ENCODE measurements at places on chromosomes 2 and 18.

DNA sequence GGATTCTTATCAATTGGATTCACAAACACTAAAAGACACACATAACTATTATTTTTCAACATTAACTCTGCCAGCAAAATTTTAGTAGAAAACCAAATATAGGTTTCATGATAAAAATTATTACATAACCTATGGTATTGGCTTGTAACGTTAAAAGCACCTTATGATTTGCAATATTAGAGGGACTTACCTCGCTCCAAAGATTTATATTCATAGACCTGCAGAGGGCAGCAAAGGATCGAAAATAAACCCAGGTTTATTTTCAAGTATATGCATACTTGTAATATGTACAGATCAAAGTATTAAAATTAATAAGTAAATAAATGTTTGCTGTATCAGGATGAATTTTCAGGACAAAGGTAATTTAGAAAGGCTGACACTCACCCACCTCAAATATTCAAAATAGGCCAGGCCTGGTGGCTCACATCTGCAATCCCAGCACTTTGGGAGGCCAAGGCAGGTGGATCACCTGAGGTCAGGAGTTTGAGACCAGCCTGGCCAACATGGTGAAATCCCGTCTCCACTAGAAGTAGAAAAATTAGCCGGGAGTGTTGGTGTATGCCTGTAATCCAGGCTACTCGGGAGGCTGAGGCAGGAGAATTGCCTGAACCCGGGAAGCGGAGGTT lies 45.3 kb downstream of the LRPPRC start:
- DNase-seq = no peak

GRCh38 chr18:67428158-67428557 lies 88.4 kb downstream of the DSEL start:
- DNase-seq = no peak

DNA sequence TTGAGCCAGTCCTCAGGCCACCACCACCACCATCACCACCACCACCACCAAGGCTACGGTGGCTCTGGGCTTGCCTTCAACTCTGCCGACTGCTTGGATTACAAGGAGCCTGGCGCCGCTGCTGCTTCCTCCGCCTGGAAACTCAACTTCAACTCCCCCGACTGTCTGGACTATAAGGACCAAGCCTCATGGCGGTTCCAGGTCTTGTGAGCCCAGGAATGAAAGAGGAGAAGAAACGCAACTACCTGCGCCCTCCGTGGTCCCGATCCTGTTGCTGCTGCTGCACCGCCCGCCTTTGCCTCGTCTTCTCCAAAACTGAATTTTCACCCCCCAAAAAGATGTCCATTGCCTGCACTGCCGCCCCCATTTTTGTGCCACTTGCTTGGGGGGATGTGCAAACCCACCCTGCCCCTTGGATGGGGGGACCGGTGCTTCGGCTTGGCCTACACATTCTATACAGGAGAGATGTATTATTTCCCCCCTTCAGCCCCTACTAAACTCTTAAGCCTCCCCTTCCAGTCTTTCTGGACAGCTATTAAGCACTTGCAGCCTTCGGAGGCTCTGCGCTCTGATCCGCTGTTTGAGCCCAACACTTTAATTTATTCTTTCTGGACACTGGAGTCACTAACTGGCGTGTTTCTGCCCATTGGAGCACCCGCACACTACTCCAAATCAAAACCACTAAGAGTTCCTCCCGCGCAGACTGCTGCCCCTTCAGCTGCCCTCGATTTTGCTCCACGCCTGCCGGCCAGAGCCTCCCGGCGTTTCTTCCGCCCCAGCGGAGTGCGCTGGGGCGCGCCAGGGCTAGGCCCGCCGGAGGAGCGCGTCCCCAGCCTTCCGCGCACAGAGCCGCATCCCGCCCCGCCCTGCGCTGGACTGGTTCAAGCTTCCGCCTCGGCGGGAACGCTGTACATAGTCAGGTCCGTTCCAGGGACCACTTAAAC lies 5.7 kb downstream of the OTX1 start:
- DNase-seq = no peak

DNA sequence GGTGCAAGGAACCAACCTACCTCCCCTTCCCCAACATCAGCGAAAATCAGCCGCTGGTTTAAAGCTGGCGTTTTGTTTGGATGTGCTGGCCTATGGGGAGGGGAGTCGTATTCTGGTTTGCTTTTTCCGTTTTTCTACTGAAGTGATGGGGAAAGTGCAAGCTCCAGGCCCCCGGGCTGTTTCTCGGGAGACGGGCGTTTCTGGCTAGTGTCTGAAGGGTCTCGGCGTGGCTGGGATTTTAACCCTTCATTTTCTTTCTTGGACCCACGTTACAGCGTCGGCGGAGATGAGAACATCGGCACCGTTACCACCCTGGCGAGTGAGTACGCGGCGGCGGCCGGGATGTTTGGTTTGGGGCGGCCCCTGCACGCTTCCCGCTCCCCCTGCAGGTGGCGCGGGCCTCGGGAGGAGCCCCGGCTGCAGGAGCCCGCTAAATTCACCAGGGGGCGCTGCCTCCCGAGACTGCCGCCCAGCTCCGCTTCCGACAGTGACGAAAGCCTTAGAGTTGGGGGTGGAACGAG lies 70.7 kb downstream of the PLB1 start:
- DNase-seq = peak; percentile 85

DNA sequence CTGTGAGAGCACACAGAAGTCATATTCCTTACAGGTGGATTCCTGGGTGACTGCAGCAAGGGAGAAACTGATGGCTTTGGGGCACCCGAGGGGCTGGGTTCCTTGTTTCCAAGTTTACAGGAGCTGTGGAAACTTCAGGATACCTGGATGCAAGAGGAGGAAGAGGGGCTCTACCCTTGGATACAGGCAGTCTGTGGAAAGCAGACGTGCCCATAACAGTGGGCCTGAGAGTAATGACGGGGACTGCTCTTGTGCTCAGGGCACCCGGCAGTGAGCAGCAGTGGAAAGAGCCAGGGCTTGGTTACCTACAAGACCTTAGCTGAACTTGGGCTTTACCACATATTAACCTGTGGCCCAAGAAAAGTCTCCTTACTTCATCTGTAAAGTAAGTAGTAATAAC lies 102.2 kb upstream of the TGFA start:
- DNase-seq = no peak

- DNase-seq = no peak
Measured at GRCh38 chr2:137521653-137522619, 442.3 kb upstream of the HNMT start.

GRCh38 chr2:196046123-196046917 lies 22.3 kb downstream of the DNAH7 start:
- DNase-seq = no peak

- no peak for DNase-seq
Measured at GRCh38 chr2:232363784-232364615, 14.6 kb upstream of the ALPP start.

GRCh38 chr2:143440411-143441012 lies 311.3 kb downstream of the ARHGAP15 start:
- no peak for DNase-seq

- DNase-seq = no peak
Measured at GRCh38 chr2:224308272-224308911, 93.5 kb downstream of the FAM124B start.

- no peak for DNase-seq
Measured at GRCh38 chr2:195160963-195161362, 496.1 kb upstream of the SLC39A10 start.

- no peak for DNase-seq
Measured at GRCh38 chr18:58419587-58420199, 209.2 kb downstream of the ALPK2 start.

- DNase-seq = no peak
Measured at GRCh38 chr18:46388286-46388685, 268.7 kb downstream of the LOXHD1 start.

DNA sequence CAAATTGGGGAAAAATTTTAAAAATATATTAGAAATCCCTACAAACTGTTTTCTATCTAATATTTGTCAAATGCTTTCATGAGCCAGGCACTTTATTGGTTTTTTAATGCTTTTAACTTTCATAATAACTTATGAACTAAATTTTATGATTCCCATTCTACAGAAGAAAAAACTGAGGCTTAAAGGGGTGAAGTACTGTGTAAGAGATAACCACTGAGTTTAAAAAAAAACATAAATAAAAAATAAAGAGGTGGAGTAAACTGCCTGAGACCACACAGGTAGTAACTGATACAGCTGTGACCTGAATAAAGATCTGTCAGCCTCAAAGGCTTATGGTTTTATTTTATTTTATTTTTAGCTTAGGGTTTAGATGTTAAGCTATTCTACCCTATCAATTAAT lies 24.7 kb downstream of the PNPT1 start:
- no peak for DNase-seq

GRCh38 chr2:65161551-65162100 lies 31.7 kb upstream of the RAB1A start:
- no peak for DNase-seq

GRCh38 chr18:5103286-5103685 lies 93.8 kb downstream of the AKAIN1 start:
- no peak for DNase-seq

GRCh38 chr2:229520691-229521096 lies 193.7 kb downstream of the DNER start:
- no peak for DNase-seq

DNA sequence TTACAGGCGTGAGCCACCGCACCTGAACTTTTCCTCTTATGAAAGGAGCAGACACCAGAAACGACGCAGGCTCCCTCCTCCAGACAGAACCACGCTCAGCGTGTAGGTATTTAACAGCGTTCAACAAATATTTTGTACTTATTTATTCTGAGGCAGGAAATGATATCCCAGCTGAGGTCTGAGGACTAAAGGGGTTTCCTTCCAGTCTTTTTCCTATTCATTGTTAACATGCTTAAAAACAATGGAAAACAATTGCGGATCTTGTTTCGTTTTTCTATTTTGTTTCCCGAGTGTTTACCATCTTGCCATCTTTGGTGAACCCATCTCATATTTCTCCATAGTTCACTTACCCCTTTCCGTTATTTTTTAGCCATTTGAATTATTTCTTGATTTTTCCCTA lies 43.7 kb upstream of the FOSL2 start:
- DNase-seq = no peak

- DNase-seq = no peak
Measured at GRCh38 chr18:10100941-10101701, 187.3 kb downstream of the VAPA start.

DNA sequence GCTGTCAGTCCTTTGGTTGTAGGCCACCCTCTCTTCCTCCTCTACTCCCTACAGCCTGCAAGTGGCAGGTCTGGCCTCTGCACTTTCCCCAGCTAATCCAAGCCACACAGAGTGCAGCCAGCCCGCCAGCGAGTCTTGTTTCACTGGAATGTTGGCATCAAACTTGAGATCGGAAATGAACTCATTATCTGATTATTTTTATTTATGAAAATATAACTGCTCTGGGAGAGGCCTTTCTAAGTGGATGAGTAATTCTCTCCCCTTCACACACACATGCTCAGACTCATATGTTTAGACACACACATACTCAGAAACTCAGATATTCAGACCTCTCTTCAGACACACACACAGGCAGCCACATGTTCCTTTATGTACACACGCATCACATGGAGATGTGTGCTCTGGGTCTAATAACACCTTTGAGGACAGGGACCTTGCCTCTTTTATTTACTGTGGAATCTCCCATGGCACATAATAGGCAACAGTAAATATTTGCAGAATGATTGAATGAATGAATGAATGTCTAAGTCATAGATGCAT lies 151.3 kb downstream of the ZFP36L2 start:
- DNase-seq = no peak

DNA sequence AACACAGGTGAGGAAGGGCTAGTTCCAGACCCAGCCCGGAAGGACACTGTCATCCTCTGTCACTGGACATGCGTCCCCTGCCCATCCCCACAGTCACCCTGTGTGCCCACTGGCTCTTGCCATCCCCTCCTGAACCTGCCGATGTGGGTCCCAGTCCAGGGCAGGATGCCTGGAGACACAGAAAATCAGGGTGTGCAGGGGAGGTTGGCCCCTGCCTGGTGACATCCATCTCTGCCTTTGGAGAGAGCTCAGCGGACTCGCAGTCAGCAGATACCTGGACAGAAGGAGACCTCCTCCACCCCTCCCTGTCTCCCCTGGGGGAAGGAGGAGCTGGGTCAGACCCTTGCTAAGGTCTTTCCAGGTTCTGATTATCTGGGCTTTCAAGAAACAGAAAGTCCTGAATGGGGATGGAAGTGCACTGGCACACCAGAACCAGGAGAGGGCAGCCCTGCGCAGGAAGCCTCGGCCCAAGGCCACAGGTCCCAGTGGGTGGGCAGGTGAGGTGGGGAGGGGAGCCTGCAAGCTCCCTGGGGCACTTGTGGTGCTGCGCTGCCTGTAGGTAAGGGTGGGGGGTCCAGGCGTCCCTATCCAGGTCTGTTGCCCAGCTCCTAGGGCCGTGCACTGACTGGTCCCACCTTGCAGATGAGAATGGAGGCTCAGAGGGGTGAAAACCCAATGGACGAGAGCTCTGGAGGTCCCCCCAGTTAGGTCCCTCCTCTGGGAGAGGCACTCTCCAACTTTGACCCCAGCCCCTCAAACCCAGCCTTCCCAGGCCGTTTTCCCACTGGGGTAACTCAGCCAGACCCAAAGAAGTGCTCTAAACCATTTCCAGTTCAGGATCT lies 9.7 kb upstream of the OTOS start:
- no peak for DNase-seq

DNA sequence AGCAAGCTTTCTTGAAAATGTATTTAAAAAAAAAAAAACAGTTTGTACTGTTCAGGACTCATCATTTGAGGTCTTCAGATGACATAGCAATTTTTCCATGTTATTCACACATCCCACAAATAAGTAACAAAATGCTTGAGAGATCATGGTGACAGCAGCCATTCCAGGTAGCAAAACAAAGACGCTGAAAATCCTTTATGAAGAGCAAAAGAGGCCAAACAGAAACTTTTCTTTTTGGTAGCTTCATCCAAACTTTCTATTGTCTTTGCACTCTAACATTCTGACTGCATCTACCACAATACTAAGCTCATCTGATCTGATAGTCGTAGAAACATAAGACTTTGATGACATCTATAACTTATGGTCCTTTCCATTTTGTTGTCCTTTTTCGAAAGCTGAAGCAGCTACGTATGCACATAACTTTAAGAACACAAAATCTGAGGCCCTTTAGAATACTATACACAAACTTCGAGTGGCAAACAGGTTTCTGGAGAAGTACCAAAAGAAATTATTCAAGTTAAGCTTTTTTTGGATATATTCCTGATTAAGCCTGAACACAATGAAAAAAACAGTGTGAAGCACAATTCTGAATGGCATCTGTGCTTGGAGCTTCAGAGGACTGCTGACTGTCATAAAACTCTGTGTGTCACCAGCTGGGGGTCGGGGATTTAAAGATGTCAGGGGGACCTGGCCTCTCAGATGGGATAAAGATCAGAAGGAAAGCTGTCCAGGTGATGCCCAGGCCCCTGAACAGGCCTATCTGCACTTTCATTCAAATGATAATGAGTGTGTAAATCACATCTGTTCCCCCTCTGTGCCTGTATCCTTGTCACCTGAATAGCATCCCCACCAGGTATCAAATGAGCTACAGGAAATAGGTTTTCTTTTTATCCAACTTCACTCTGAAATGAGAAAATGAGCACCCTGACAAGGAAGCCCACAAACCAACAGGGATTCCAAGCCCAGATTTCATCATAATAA lies 75.8 kb downstream of the ZEB2 start:
- no peak for DNase-seq

GRCh38 chr18:51171223-51171622 lies 26.3 kb downstream of the MEX3C start:
- no peak for DNase-seq
